ENCODE measurements at places on chromosomes 4 and X.

GRCh38 chr4:30821859-30822612 lies 101.9 kb downstream of the PCDH7 start:
- no peak for DNase-seq

DNA sequence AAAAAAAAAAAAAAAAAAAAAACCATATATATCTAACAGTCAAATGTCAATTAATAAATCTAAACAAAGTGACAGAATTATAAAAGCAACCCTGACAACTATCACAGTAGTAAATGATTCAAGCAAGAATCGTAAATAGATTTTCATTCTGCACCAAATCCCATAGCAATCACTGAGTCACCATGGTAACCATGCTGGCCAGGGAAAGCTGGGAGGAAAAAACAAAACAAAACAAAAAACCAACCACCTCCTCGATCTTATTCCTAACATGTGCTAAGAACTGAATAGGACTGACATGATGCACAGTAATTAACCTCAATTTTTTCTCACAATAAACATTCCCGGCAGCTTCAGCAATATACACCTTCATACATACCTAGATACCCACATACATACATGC lies 30.6 kb upstream of the RAB40A start:
- DNase-seq: no peak

- no peak for DNase-seq
These were observed 184.8 kb downstream of the AMELX start for GRCh38 chrX:11478026-11478425.

DNA sequence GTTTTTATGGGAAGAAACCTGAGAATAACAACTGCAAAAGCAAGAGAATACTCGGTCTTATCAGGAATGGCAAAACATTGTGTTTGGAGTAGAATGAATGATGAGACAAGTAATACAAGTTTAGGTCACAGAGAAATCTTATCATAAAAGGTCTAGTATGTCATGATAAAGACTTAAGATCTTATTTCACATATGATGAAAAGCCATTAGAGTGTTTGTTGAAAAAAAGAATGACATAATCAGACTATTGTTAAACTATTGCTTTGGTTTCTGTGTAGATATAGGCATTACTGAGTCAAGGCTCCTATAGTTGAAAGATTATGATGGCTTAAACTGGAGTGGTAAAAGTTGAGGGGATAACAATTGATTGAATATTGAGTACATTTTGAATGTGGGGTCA lies 603.6 kb downstream of the CCSER1 start:
- no peak for DNase-seq

DNA sequence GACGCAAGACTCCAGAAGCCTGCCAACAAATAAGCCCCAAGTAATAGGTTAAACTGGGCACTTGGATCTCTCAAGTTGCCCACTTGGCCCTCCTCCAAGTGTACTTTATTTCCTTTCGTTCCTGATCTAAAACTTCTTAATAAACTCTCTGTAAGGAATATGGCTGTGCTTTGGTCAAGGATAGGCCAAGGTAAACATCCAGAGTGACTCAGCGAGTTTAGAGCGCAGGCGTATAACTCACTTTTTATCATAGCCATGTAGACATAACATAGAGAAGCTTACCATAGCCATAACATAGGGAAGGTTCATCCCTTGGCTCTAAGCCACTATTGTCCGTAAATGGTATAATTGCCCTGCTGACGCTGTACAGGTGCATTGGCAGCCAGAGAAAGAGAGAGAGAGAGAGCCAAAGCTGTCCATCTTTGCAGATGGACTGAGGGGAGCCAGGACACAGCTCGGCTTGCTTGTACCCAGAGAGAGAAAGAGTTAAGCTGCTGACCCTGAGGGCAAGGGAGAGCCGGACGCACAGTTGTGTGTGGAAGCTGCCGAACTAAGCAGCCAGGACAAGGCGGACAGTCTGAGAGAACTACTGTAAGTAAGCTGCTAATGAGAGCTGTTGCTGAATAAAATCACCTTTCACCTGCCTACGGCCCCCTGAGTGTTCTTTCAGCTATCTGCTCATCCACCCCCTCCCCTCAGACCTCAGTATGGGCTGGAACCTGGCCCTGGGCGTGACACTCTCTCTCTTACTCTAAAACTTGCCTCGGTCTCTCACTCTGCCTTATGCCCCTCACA lies 1.8 kb downstream of the TLR1 start:
- DNase-seq: no peak

DNA sequence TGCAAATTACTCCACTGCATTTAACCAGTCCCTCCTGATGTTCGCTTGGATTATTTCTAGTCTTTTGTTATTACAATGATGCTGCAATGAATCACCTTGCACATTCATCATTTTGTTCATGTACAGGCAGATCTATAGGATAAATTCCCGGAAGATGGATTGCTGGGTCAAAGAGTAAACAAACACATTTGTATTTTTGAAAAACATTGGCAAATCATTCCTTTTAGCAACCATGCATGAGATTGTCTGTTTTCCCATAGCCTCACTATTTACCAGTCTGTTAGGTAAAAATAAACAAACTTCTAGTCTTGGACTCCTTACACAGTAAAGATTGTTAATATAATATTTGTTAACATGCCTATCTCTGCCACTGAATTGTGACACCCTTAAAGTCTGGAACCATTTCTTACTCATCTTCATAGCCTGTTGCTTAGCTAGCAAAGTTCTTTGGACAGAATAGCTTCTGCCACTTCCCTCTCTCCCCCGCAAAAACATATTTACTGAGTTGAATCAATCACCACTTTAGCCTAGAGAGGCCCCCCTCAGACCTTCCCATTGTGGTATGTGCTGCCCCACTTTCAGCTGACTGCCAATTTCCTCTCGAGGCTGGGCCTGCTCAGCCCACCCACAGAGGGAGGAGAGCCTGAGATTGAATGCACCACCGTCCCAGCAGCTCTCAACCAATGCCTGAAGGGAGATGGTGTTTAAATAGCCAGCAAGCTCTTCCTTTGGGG lies 108.4 kb upstream of the ATXN3L start:
- no peak for DNase-seq

- DNase-seq: no peak
These were observed 8.7 kb downstream of the SMIM10 start for GRCh38 chrX:134999469-134999868.

GRCh38 chr4:156915221-156915620 lies 56.4 kb downstream of the PDGFC start:
- no peak for DNase-seq

DNA sequence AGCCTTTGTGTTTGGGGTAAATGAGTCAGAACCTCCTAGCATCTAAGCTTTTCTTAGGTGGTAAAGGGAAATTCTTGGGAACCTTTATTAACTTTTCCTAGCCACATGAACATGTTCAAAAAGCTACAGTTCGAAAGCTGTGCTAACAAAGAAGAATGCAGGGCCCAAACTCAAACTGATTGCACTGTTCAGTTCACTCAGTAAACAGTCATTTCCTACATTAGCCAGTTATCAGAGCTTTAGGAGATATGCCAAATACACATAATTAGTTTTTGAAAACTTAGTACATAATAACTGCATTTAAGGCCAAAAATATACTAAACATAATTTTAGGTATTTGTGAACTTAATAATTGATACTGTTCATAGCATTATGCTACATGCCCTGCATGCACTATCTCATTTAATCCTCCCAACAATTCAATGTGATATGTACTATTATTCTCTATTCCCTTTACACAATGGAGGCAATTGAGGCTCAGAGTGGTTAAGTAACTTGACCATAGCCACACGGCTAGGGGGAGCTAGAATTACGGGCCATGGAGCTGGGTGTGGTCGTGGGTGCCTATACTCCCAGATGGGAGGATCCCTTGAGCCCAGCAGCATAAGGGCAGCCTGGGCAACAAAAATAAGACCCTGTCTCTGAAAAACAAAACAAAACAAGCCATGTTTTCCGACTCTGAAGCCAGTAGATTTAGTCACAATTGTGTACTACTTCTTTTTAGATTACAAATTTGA lies 43.9 kb upstream of the PDGFRA start:
- no peak for DNase-seq

- no peak for DNase-seq
These were observed 11.3 kb downstream of the LAMP2 start for GRCh38 chrX:120457766-120458180.

- DNase-seq: no peak
These were observed 147.5 kb upstream of the ANK2 start for GRCh38 chr4:112901962-112902411.

DNA sequence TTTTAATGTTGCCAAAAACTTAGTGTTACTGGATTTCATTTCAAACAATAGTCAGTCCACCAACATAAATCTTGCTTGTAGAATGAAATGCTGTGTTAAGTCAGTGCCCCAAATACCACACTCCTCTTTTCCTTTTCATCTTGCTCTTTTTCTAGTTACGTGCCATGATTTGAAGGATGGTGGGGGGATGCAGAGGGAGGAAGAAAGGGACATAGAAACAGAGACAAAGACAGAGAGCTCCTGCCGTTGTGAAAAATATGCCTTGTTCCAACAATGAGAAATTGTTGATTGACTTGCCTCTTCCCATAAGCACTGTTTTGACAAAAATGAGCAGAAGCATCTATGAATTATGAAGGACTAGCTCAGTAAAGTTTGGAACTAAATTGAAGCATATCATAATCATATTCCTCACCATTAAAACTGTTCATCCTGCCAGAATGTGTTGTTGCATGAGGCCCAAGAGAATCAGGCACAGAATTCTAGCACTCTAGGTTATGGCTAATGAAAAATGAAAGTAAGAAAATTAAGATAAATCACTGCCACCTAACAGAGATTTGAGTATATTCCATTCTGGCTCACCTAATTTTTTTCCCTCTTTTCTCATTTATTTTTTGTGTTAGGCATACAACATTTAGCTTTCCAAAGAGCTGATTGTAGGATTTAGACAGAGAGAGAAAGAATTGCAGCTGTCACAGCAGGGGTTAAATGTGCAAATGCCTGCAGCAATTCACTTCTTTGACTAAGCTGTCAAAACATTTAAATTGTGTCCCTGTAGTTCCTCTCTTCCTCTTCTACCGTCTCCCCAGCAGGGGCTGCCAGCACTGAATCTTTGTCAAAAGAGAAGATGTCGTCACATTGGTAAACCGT lies 111.6 kb upstream of the PTPN13 start:
- DNase-seq: no peak

GRCh38 chr4:6324999-6325787 lies 55.5 kb downstream of the WFS1 start:
- DNase-seq: no peak

DNA sequence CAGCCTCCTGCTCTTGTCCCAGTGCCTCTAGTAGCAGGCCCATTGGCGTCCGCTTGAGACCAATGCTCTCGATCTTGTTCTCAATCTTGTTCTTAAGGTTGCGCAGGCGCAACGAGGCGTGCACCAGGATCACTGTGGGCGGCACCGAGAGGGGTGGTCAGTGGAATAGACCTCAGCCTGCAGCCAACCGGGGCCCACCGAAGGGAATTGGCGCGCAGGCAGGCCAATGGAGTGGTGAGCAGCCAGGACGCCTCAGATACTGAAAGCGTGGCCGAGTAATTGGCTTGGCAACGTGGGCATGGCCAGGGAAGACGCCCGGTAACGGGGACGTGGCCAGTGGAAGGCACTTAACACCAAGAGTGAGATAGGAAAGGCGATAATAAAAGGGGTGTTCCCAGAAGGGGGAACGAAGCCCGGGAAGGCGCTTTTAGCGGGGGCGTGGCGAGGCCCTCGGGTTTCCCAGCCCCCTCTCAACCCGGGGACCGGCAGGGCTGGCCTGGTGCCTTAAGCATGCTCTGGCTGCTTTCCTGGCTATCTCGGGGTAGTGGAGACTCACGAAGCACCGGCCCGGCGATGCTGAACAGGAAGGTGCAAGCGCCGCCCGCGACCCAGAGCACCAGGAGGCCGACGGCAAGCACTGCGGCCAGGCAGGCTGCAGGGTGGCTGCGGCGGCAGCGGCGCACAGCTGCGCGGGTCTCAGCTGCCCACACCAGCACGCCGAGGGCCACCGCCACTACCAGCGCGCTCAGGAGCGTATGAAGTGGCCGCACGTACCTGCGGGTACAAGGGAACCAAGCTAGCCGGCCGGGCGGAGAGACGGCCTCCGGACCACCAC lies 1.7 kb downstream of the PRAF2 start:
- peak; percentile 89 for DNase-seq

DNA sequence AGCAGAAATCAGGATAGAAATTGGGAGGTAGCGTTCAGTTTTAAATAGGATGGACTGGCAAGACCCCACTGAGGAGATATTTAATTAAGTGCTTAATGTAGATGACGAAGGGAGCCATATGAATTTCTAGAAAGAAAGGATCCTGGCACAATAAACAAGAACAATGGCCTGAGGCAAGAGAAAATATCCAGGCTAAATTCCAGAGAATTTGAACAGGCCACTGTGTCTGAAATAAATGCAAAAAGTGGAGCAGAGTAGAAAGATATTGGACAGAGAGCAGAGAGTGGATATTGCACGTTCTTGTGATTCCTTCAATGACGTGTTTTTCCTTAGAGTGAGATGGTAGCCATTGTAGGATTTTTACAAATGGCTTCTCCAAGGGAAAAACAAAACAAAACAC lies 1504.8 kb downstream of the C4orf33 start:
- DNase-seq: no peak

DNA sequence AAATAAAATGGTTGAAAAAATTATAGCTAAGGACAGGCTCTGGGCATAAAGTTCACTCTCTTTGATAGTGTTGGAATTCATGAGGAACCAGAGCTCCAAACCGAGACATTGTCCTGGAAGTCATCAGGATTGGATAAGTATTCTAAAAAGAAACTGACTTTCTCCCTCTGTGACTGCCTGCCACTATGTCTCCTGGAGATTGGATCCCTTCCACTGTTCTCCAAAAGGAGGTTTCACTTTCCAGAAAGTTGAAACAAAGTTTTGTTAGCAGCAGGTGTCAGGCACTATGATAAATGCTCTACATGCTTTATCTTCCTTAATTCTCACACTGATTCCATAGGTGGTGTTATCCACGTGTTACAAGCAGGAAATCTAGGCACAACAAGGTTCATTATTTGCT lies 16.8 kb downstream of the BANK1 start:
- no peak for DNase-seq
